ENCODE measurements at places on chromosomes 3 and 15.

DNA sequence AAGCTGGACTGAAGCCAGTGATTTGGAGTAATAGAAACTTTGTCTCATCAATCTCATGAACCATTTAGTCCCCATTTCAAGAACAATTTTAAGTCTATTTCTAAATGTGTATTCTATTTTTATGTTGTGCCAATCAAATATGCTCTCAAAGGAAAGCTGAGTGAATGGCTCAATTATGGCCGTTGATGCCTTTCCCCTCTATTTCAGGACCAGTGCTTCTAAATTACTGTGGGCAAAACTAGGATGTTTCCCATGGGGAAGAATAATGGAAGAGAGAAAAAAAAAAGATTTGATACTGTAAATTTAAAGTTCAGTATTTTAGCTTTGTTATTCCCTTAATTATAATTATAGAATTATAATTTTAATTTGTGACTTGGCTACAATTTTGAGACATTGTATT, 110.1 kb downstream of the CADM2 start:
- DNase-seq: no peak

DNA sequence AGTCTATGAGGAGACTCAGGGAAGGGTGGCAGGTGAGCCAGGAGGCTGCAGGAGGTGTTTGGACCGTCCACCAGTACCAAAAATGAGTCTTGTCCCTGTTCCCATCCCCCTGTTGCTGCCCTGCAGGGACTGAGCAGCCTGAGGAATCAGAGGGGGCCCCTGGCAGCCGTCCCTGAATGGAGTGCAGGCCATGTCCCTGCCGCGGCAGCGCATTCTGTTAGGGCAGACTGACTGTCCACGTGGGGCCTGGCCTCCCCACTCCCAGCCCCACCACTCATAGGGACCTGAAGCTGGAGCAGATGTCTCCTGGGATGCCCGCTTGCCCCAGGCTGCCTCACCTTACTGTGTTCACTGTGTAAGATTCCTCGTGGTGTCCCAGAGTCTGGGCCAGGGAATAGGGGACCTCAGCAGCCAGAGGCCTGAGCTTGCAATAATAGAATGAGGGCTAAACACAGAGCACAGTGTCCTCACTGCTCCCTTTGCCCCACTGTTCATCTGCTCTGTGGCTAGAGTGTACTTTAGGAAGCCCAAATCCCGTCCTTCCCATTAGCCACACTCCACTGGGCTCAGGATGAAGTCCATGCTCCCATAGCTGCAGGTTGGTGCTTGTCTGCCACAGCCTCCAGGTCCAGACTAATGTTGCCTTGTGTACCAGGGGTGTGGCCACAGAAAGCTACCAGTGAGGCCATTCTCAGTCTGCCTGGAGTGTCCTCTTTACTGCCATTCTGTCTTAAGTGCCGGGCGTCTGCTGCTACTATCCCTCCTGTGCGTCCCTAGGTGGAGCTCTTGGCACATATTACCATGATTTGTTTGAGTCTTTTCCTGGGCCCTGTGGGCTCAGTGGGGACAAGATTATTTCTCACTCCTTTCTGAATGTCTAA, 63.2 kb downstream of the HCN4 start:
- DNase-seq: no peak

DNA sequence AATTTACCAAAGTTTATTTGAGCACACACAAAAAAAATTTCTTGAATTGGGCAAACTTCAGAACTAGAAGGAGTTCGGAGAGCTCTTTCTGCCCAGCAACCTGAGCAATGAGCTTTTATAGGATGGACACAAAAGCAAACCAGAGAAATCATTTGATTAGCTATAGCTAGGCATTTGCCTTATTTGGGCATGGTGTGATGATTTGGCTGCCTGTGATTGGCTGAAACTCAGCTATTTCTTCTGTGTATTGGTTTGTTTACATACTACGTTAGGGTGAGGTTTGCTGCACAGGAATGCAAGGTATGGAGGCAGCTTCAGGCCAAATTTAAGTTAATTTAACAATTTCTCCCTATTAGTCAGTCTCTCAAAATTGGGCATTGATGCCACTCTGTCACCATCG, 65.1 kb downstream of the NEK11 start:
- no peak for DNase-seq

DNA sequence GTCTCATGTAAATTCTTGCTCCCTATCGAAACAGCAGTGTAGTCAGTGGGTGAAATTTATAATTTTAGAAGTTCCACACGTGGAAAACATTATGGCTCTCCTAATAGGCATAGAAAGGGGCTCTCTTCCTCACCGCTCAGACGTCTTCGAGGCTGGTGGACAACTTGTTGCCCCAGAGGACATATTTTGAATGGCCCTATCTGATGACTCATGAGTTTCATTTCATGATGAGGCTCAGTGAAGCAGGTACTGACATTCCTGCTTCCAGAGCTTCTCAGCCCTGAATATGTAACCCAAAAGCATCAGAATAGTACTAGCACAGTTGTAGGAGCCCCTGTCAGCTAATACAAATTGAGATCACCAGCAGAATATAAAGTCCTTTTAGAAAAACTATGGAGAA, 117.9 kb downstream of the HERC1 start:
- DNase-seq: no peak

- no peak for DNase-seq
These were observed 101.1 kb downstream of the GREM1 start for GRCh38 chr15:32818758-32819447.

- no peak for DNase-seq
These were observed at the start of gene GRIP2 for GRCh38 chr3:14539742-14540491. Gene GRIP2, minus strand, starts transcription at chr3:14540342. Its CDS starts 34 bp downstream, at chr3:14540308.

DNA sequence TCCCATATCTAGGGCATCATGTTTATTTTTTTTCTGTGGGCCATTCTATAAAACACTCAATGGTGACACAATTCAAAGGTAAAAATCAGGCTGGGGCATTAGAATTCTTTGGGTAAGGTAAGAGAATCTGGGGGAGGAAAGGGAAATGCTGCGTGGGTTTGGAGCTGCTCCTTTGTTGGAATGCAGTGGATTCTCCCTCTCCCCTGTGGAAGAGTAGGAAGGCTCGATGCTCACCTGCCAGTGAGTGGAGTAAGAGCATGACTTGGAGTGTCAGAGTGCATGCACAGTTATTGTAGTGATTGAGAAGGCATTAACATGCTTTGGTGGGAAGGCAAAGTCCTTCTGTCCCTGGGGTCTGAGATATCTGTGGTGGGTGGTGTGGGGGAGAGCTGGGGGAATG, 280.0 kb downstream of the PDCD6IP start:
- no peak for DNase-seq

DNA sequence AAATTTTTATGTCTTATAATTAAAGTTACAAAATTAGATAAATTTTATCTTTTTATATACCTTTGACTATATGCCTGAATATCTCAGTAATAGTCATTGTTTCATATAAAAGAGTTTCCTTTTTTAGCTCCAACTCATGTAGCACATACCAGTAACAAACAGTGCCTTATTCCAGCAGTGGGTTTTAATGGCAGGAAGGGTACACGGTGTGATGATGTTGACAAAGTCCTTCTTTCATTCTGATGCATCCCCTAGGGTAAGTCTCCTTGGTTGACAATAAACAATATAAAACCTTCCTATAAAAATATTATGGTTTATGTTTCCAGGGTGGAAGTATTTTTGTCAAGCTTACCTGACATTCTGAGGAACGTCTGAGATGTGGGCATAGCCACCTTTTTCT, 77.2 kb upstream of the FGF12 start:
- no peak for DNase-seq

DNA sequence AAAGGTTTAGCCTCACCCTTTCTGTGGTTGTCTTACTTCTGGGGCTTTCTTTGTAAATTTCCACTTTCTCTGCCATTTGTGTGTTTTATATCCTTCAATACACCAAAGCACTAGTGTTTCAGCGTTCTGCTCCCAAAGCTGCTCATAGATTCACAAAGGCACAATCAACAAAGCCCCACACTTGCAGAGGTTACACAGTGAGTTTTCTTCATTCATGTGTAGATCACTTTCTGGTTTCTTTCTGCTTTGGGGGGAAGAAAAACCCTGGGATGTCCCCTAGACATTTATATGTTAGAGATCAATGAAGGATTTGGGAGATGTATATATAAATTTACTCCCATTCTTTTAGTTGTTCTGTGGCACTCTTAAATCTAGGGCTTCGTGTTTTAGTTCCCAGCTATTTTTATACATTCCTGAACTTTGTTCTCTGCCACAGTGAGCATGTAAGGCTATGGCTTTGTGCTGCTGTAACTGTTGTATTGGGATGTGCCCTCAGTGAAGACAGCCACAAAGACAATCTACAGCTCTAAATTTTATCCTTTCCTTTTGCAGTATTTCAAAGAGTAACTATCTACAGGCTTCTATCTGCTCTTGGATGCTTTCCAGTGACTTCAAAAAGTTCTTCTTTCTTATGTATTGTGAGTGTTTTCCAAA, 636.5 kb downstream of the ZBBX start:
- DNase-seq: no peak

All from central memory CD8-positive, alpha-beta T cell (primary cell).